ENCODE measurements at places on chromosomes 6 and 20.

DNA sequence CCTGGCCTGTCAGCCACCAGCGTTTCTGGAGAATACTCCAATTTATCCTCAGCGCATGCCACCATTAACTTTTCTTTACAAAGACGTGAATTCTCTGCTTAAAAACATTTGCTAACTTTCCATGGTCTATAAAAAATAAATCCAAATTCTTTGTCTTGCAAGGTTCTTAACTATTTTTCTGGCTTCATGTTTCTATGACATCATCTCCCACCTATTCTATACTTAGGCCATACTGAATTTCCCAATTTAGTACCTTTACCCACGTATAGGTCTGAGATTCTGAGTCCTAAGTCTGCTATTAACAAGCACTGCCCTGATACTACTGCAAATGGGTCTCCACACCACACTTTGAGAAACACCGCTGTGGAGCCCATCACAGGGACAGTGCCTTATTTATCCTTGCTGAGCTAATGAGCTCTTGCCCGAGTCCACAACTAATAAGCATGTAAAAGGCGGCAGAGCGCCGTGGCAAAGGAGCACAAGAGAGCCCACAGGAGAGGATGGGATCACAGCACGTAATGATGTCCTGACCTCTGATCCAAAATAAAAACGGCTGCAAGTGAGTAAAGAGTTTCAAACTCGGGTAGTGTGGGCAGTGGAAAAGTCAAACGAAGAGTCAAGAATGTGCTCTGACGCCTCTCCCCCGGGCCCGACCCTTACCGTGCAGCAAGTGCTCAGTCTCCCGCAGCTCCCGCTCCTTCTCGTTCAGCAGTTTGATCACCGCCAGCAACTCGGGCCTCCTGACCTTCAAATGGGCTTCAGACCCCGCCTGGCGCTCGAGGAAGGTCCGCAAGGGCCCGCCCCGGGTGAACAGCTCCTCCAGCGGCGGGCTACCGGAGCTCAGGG lies 519 bp downstream of the MTRF1L start:
- peak; percentile 53 for ATAC-seq

- ATAC-seq = peak; percentile 87
Measured at GRCh38 chr6:90284236-90285041, 12.2 kb downstream of the BACH2 start.

DNA sequence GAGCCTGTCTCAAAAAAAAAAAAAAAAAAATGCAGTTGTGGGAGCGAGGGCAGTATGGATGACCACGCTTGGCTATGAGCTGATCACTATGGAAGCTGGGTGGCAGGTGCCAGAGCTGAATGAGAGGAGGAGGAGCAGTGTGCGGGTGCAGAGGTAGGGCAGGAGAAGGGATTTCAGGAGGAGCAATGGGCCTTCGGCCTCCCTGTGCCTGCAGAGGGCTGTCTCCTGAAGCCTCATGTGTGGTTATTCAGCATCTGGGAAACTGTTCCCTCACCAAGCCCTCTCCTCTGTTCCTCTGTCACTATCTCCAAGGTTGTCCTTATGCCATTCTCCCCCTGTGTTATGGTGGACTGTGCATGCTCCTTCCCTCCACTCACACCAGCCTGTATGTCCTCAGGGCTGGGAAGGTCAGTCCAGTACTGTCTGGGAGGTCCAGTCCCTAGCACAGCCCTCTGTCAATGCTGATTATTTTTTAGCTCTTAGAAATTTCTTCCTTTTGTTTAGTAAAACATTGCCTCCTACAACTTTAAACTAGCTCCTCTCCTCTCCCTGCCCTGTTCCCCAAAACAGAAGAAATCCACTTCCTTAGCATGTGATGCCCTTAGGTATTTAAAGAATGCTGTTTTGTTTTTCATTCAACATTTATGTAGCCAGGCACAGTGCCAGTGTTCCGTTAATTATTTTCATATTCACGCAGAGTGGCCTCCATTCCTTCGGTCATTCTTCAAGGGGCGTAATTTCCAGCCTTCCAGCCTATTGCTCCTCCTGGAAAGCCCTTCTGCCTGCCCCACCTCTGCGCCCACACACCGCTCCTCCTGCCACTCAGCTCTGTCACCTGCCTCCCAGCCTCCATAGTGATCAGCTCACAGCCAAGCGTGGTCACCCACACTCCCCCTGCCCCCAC lies 48.9 kb downstream of the CNBD2 start:
- ATAC-seq = peak; percentile 17

DNA sequence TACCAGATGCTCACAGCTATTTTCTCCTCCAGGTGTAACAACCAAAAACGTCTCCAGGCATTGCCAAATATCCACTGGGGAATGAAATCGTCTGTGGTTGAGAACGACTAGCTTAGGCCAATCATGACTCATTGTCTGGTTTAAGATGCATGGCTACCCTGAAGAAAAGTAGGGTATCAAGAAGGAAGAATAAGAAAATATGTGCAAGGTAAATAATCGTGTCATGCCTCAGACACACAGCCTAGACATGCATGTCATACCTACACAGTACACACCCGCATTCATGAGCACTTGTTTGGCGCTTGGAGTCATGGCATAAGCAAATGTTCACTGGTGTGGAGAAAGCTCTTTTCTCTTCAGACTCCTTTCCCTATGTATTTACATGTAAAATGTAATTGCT lies 745.7 kb downstream of the MAFB start:
- ATAC-seq = no peak

GRCh38 chr20:24465730-24466129 lies 3.7 kb upstream of the SYNDIG1 start:
- no peak for ATAC-seq

DNA sequence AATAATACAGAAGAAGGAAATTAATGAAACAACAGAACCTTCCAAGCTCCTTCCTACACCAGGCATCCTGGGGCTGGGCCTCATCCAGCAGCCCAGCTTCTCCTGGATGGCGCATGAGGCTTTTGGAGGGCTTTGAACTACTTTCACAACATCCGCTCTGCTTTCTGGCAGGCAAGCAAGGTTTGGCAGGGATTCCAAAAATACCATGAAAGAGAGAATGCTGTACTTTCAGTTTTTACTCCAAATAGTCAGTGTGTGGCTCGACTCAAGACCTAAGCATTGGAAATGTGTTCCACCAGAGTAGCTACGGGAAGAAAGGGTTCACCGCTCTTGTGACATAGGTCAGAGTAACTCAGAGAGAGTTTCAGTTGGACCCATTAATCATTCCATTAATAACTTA lies 125.4 kb downstream of the OPRM1 start:
- ATAC-seq = no peak

DNA sequence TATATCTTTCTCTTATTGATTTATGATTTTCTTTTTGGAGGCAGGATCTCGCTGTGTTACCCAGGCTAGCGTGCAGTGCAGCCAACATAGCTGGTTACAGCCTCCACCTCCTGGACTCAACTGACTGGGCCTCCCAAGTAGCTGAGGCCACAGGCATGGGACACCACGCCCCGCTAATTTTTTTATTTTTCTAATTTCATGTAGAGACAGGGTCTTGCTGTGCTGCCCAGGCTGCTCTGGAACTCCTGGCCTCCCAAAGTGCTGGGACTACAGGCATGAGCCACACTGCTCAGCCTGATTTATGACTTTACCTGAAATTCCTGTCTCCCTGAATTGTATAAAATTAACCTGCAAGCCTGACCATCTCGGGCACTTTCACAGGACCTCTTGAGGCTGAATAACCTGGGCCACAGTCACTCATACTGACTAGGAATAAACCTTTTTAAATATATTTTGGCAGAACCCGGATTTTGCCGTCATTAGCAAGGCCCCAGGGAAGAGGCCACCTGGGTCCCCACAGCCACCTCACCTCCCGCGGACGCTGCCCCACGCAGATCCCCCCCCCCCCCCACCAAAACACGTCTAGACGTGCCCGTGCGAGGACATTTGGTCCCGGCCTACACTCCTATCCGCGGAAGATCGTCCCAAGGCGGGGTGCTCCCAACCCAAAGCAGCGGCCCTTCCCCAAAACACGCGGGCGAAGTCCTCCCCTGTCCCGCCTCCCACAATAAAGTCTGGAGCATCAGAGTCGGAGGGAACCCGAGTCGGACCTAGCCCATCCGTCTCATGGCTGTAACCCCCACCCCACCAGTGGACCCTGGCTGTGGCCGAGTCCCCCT lies 902 bp downstream of the ZNF337 start:
- ATAC-seq = no peak

DNA sequence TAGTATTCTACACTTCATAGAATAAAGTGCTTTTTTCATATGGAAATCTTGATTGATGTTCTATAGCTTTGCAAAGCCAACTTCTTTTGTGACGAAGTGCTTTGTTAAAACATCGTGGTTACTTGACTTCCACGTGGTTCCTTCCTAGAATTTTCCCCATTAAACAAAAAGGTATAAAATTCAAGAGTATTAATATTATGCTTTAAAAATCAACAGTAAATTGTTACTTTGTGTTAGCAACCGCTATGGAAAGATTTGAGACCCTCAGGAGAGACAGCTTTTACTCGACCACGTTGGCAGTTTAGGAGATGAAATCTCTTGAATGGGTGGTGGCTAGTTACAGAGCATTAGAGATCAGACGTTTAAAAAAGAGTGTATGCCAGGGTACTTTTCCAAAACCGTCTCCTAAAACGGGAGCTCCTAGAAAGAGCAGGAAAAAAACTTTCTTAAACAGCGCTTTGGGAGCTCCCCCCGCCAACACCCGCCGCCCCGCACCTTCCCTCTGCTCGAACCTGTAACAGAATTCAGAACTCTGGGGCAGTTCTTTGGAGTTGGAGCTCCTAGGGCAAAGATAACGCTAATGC lies 920 bp downstream of the GJA1 start:
- ATAC-seq = no peak

GRCh38 chr6:160249671-160250070 lies 8.9 kb downstream of the SLC22A2 start:
- no peak for ATAC-seq

GRCh38 chr6:96537726-96538125 lies 16.1 kb downstream of the UFL1 start:
- no peak for ATAC-seq

DNA sequence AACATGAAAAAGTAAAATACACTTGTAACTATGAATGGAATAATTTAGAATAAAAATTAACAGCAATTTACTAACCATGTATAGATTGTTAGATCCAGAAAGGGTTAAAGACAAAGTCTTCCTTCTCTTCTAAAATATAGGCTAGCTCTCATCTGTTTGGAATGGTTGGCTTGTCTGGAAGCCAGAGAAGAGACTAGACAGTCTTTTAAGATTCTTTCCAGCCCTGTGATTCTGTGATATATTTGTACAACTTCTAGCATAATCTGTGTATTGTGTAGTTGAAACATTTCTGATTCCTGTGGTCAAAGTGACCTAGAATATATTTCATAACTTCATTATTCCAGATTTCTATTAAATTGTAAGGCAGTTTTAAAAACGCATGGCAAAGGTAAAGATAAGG lies 196.6 kb downstream of the UST start:
- no peak for ATAC-seq

GRCh38 chr6:135622081-135622480 lies 124.5 kb upstream of the AHI1 start:
- no peak for ATAC-seq

- ATAC-seq = peak; percentile 45
Measured at GRCh38 chr20:30816182-30816645, 441.2 kb upstream of the DEFB115 start.

- no peak for ATAC-seq
Measured at GRCh38 chr6:158536084-158536890, 23.6 kb upstream of the TMEM181 start.

GRCh38 chr6:16713597-16713996 lies 47.7 kb downstream of the ATXN1 start:
- no peak for ATAC-seq

DNA sequence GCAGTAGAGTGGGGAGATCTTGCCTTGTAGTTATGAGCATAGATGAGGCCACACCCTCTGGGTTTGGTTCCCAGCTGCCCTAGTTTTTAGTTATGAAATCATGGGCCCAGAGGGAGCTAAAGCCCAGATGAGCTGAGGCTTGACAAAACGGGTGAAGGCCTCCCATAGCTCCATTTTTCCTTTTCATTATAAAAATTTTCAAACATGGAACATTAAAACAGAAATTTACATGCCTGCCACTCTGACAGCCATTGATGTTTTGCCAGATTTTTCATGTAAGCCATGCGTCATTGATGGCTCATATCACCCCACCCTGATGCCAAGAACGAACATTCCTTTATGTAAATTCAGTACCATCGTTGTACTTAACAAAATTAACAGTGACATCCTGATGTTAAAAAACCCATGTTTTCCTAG lies 67.9 kb downstream of the IGF2R start:
- ATAC-seq = no peak

GRCh38 chr6:140237251-140237650 lies 862.8 kb upstream of the CITED2 start:
- no peak for ATAC-seq

DNA sequence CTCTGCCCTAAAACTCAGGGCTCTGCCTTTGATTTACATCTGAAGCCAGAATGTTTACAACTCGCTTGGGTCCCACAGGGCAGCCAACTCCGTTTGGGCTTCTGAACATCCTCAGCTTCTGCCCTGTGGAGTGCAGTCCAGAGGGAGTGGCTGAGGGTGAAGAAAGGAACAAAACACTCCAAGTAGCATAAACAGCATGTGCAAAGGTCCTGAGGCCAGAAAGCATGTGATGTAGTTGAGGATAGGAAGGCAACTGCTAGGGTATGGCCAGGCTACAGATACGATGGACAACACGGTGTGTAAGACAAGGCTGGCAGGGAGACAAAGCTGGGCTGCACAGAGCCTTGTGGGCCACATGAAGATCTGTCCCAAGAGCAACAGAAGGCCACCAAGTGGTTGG lies 12.5 kb downstream of the JAG1 start:
- ATAC-seq = no peak

DNA sequence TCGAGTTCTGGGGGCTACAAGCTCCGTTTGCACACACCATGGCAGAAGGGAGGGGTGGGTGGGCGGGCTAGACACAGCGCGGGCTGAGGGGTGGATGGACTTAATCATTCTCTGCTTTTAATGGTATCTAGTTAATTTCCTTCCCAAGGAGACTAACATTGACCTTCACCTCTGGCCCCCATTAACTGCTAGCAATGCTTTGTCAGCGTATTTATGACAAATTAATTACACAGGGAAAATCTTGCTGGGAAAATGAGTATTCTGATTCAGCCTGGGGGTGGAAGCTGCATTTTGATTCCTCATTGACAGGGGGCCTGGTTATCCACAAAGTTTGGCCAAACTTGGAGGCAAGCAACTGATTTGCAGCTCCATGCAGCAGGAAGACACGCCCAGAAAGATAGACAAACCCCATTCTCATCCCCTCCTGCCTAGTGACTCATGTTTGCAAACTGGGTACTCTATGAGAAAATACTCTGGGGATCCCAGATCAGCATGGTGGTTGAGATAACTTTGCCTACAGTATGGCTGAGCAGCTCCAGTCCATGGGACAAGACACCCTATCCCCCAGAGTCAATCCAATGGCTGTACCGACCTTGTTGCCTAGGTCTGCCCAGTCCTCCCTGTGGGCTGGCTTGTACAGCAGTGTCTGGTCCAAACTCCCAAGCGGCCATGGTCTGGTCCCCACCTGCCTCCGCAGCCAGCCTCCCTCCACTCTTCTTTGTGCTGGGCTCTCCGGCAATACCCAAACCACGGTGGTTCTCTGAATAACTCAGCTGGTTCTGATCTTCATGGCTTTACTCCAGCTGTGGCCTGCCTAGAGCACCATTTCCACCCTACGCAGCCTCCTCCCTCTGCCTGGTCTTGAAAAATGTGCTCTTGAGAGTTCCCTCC lies 19.7 kb downstream of the ZBP1 start:
- peak; percentile 64 for ATAC-seq
